Activated CD4-positive, alpha-beta T cell treated with anti-CD3 and anti-CD28 coated beads for 4 hours (primary cell): ENCODE measurements at places on chromosomes 4 and X.

DNA sequence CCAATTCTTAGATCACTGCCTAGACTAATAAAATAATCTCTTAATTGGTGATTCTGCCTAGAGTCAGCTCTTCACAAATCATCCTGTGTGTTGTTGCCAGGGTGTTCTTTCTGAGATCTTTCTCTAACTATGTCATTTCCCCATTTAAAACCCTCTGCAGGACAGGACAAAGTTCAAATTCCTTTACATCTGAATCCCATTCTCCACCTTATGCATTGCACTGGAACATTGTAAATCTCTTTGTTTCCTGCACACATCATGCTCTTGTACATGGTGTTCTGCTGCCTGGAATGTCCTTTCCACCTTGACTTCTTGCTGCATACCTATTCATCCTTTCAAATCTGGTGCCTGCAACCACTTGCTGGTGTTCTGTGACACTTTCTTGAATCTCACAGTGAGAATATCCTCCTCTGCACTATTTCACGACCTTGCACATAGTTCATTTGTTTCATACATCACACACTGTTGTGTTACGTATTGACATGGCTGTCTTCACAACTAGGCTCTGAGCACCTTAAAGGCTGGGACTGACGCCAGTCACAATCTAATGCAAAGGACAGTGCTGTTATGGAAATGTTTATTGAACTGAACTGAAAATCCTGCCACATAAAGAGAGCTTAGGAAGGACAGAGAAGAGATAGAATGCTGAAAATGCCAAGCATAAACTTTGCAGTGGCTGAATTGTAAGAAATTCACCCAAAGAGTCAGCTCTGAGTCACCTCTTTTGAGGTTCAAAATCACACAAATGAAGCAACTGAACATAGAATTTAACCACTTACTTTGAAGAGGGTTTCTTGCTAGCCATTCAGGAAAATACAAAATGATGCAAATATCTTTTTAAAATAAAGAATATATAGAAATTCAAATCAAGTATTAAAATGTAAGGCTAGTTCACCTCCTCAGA, 26.4 kb upstream of the SMIM14 start:
- no peak for DNase-seq

GRCh38 chr4:83558059-83558653, 22.2 kb downstream of the GPAT3 start:
- DNase-seq, result no peak

GRCh38 chr4:138802499-138802898, 213.1 kb upstream of the NOCT start:
- no peak for DNase-seq

GRCh38 chr4:185207466-185207865, 1.9 kb upstream of the SNX25 start:
- no peak for DNase-seq

GRCh38 chr4:173057442-173057841, 111.2 kb upstream of the GALNT7 start:
- no peak for DNase-seq

DNA sequence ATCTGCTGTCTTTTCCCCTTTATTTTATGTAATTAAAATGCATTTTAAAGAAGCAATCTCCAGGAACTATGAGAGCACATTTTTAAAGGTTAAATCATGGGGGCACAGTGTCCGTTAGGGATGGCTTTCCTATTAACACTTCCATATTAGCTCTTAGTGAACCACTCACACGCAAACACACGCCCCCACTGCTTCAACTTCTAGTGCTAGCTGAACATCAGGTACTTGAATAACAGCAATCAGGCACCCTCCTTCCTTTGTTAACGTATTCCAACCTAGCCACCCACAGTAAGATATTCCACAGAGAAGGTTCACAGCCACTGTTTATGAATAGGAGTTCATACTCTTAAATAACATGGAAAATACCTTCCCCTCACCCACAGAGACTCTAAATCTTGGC, 9.3 kb downstream of the TMEM255A start:
- DNase-seq, result no peak

DNA sequence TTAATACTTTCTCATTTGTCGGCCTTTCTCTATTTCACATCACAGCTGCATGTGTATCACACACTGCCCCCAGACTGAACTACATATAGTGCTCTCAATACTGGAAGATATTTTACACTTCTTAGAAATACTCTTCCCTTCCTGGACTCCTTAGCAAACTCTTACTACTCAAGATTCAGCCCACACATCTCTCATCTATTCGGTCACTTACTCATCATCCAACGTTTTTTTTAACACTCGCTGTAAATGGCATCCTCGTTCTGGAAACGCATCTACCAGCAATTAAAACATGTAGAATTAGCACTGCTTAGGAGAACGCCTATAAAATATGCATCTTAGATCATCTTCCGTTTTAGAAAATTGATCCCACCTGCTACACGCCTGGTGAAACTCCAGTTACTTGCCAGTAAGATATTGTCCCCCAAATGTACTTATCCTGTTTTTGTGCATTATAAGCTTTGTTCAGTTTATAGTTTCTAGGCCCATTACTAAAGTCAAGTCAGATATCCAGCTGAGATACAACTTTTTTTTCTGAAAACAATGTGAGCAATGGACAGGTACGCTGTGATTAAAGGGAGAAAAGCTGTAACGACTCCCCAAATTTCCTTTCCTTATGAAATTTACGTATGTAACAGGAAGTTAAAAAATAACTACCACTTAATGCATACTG, 1.0 kb downstream of the LRP2BP start:
- no peak for DNase-seq

DNA sequence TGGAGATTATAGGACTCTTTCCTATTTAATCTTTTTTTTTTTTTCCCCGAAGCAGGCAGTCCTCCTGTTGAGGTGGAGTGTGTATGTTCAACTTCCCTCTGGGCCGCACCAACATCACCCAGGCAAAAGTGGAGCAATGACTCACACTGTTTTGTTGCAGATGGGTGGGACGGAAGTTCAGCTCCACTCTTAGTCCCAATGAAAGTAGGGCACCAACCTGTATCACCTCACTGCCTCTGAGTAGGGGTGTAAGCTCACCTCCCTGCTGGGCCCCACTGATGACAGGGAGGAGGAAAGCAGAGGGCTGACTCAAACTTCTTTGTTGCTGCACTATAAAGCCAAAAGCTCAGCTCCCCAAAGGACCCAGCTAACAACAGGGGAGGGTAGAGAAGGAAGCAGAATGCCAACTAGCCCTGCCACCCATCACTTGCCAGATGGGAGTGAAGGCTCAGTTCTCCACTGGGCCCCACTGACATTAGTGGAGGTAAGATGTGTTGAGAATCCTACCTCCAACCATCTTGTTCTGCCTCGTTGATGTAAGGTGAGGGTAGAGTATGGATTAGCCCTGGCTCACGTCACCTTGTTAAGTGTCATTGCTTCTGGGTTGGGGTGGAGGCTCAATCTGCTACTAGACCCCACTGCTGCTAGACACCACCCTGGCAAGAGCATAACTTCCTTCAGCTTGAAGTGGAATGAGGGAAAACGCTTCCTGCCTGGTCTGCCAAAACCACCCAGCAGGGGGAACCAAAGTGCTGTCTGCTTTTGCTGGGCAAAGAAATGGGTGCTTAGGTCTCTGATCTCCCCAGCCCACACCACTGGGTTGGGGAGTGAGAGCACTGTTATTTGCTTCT, 14.1 kb downstream of the RPS6KA3 start:
- peak; percentile 73 for DNase-seq

DNA sequence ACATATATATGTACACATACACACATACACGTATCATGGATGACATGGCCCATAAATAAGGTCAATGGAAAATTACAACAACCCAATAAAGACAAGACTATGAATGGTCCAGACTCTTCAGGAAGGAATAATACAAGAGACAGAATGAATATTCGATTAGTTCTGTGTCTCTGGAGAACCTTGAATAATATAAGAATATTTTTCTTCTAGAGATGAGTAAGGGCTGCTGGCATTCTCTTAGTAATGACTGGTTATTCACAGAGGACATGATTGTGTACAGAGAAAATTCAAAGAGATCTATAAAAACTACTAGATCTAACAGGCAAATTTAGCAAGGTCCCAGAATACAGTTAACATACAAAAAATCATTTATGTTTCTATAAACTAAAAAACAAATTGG, 23.3 kb downstream of the SPIN4 start:
- DNase-seq, result no peak

DNA sequence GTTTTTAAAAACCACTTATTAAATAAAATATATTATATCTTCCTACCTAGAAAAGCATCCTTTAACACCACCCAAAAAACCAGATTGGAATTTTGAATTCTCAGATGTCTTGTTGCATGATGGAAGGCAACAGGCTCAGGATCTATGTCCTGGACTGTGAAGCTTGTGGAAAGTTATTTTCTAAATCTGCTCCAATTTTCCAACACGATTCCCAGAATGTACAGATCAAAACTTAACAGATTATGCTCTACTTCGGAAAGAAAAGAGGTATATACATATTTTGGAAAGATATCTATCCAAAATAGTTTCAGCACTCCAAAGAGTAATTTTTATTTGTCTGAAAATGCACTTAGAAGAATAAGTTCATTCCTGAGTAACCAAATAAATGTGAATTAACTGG, 291.7 kb upstream of the EMCN start:
- no peak for DNase-seq

DNA sequence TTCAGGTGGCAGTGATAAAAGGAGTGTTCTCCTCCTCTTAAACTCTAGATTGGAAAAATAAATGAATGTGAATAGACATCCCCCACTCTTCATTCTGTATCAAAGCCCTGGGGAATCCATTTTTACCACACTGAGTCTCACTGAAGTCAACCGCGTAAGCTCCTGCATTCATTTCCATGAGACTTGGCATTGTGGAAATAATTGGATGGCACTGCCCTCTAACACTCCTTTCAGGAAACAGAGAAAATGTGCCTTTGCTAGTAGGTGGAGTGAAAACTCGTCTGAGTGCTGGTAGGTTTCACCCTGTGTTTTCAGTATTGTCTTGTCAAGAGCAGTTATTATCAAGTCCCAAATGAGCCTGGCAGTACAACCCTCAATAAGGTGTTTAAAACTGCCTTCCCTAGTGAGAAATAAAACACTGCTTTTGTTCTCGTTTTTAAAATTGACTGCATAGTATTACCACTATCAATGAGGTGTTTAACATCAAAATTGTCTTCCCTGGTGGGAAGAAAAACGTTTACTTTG, 9.7 kb upstream of the CDKN2AIP start:
- no peak for DNase-seq

DNA sequence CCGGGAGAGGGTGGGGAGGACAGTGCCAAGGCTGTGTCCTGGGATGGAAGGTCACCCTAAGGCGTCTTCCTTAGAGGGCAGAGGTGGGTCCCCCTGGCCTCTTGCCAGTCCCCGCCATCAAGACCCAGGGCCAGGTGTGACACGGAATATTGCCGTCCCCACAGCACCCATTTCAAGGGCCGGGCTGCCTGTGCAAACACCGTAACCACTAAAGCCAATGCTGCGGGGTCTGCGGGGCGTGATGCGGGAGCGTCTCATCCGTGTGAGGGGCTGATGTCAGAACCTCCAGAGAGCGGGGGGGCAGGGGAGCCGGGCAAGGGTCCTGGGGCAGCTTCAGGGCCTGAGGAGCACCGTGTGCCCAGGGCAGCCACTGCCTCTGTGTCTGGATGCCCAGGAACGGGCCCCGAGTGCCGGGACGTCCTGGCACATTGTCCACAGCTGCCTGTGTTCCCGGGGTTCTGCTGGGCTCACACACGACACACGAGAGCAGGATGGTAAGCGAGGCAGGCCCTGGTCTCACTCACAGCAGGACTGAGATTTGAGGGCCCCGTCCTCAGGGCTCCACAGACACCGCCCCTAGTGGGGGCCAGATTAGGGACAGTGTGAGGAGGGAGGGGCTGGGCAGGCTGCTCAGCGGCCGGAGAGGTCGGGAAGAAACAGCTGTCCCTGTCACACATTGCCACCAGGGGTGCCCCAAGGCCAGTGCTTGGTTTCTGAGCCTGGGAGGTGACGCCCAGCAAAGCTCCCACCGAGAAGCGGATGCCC, 29.2 kb downstream of the NKX1-1 start:
- DNase-seq, result no peak

GRCh38 chr4:40515037-40515397, 114.6 kb downstream of the RBM47 start:
- DNase-seq, result no peak

- no peak for DNase-seq
Measured at GRCh38 chrX:133989490-133989889, 4.1 kb upstream of the GPC3 start.

DNA sequence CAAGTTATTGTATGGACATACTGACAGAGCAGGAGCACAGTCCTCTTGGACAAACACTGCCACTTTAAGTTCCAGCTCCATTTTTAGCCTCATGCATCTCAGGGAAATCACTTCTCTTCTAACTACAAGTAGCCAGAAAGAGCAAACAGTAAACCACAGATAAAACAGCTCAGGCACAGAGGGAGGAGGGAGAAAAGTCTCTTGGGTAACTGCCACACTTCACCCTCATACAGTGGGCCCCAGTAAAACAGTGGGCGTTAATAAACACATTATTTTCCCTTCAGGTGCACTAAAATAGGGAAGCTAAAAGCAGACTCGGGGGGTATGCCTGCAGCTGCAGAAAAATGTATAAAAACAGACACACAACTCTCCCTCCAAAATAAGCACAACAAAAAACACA, 21.6 kb downstream of the CD38 start:
- no peak for DNase-seq

DNA sequence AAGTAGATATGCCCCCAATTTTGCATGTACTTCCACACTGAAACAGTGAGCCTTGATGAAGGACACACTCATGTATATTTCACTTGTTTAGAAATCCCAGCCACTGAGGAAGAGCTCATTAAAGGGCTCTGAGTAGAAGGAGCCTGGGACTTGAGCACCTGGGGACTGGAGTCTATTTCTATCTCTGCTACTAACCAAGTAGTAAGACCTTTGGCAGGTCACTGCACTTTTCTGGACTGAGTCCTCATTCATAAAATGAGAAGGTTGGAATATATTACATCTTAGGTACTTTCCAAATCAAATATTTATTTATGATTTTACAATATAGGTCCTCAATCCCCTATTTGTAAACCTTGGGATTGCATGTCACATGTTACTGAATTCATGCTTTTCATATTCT, 78.2 kb upstream of the C4orf54 start:
- DNase-seq, result no peak

DNA sequence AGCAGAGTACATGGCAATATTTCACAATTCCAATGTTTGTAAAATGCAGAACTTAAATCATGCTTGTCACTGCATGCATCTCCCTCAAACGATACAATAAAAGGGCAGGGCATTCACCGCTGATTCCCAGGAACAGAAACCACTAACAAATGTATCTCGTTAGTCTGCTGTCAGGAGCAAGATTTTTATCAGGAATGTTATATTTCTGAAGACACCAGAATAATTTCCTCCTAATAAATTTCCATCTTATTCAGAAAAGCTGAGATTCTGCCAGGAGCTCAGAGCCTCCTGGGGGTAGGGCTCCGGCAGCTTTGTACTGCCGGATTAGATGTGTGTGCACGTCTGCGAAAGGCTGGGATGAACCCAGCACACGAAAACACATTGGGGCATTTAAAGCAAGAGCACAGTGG, 54.0 kb upstream of the LDB2 start:
- no peak for DNase-seq

GRCh38 chr4:65918872-65919271, 248.6 kb upstream of the EPHA5 start:
- no peak for DNase-seq
